ENCODE measurements at places on chromosomes 7 and 10. TPM values are rescaled to one million over a fixed set of nuclear protein-coding genes. Genes with fewer than 3 reads are reported as not detected.

GRCh38 chr10:110808123-110808522, 63.6 kb upstream of the PDCD4 start:
- DNase-seq, result no peak

- DNase-seq, result no peak
Measured at GRCh38 chr10:111545861-111546605, 469.2 kb downstream of the ADRA2A start.

DNA sequence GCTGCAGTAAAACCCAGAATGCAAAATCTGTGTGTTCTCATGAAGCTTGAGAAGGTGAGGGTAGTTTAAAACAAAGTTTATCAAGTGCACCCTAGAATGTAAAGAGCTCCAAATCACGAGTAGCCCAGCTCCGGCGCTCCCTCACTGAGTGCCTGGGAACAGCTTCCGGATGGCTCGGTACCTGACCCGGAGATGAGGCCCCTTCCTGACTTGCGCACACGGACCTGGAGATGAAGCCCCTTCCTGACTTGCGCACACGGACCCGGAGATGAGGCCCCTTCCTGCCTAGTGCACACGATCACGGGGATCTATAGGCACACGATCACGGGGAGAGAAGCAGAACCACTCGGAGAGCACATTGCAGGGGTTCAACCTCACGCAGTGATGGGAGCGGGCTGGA, 322.1 kb upstream of the RNF32 start:
- no peak for DNase-seq

- no peak for DNase-seq
Measured at GRCh38 chr7:66359656-66360211, 154.6 kb downstream of the TPST1 start.

- DNase-seq, result peak; percentile 56
Measured at GRCh38 chr10:12531305-12532220, 182.2 kb downstream of the CAMK1D start.

DNA sequence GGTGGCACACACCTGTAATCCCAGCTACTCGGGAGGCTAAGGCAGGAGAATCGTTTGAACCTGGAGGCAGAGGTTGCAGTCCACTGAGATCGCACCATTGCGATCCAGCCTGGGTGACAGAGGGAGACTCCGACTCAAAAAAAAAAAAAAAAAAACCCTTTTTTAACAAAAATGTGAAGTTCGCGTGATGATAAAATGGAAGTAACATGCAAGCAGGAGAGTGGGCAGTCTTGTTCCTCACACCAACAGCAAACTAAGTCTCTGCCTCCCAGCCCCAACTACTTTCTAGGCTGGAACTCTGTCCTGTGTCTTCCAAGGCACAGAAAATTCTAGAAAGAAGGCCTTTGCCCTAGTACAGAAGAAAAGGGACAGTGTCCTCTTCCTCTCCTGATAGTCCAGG, 11.3 kb downstream of the PIK3AP1 start:
- no peak for DNase-seq

DNA sequence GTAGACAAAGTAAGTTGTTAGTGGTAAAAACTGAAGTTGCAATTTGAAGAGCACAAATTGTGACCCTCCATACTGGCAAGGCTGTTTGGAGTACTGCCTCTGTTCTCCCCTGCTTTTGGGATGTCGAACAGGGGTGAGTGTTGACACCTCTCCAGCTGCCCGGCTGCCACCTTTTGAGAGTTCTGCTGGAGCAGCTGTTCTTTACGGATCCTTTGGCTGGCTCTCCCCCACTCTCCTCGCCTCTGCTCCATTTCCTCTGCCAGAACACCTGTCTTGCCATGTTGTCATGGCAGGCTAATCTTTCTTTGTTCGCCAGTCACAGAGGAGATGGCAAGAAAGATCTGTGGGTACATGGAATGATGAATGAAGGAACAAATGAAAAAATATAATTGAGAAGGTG, 34.9 kb downstream of the INSYN2A start:
- no peak for DNase-seq

DNA sequence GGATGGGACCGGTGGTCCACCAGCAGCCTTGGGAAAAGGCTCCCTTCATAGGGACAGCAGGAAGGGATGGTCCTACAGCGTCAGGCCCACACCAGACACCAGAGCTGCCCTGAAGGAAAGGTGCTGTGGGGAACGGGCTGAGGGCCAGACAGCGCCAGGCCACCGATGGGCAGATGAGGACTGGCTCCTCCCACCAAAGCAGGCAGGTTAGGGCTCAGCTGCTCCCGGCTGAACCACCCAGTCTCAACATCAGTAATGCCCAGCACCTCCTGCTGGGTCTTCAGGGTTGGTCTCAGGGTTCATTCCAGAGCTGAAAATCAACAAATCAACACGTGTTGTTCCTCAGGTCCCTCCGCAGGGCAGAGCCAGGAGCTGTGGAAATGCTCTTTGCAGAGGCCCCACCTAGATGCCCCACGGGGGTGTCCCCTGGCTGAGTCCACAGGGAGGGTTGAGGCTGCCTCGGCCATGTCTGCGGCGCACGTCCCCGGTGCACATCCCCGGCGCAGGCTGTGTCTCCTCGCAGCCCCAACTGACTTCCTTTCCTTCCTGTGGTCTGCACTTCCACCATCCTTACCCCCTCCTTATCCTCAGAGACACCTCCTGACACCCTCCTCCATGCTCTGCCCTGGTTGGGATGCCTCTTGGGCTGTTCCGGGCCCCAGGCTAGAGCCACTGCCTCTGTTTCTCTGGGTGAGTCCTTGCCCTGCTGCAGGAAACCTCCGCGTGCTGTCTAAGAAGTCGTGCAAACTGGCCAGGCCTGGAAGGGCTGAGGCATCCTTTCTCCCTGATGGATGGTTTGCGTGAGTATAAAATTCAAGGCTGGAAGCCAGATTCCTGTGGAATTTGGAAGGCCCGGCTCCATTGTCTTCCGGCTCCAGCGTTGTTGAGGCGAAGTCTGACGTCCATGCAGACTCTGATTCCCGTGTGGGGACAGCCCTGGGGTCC, 32.8 kb upstream of the CFAP46 start:
- no peak for DNase-seq

DNA sequence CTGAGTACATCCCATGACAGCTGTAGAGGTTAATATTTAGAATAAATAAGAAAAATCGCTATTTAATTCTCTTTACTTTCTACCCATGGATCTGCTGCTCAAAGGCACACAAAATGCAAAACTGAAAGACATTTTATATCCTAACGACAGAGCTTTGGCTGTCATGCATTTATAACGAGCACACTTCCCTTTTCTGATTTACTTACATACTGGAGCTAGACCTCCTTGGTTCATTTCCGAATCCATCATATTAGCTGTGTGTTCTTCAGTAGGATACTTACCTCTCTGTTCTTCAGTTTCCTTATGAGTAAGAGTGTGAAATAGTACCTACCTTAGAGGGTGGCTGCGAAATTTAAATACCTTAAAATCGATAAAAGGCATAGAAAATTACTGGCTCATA, 10.9 kb downstream of the CALCR start:
- no peak for DNase-seq

DNA sequence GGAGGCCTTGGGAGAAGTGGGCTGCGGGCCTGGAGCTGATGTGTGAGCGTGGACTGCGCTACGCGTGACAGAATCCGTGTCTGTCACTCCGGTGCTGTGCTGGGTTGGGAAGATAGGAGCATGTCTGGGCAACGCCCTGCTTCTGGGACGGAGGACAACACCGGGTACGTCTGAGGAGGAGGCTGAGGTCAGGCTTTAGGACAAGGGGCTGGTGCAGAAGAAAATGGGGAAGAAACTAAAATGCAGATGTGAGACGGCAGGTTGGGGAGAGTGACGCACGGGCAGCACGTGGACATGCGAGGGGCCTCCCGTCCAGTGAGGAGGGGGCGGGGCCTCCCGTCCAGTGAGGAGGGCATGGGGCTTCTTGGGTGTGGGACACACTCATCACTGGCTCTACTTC, 207.4 kb downstream of the DNAJB6 start:
- DNase-seq, result no peak

GRCh38 chr7:37920305-37920848, at the start of gene EPDR1:
TSS of gene EPDR1 (plus strand) at chr7:37920640. CDS start at chr7:37920940, 300 bp downstream.
- peak; percentile 52 for DNase-seq

DNA sequence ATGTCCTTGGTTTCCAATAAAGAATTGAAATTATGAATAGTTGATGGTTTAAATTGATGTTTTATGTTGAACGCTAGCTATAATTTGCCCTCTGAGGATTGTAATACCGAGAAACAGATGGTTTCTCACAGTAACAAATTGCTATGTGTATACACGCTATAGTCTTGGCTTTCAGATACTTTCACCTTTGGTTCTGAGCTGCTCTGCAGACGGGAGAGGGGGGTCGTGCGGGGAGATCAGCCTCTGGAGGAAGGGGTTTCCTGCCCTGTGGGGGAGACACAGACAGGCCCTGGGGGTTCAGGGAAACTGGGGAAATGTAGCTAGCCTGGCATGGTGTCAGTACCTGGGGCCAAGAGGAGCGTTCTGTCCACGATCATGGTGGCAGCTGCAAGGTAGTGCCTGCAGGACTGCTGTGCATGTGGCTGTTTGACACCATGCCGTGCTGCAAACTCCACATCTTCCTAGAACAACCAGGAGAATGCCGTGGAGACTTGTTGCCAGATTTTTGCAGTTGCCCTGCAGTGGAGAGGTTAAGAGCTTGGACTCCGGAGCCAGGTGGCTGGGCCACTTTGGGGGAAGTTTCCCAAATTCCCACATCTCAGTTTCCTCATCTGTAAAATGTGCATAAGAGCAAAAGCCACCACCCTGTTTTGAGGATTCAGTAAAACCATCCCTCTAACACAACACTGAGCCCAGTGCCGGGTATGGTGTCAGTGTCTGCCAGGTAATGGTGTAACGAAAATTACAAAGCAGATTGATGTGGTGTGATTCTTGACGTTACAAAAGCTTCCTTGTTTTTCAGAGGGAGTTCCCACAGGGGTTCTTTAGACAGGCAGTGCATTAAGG, 167.9 kb downstream of the CUX1 start:
- no peak for DNase-seq

- DNase-seq, result no peak
Measured at GRCh38 chr10:61376908-61377368, 76.2 kb downstream of the TMEM26 start.

DNA sequence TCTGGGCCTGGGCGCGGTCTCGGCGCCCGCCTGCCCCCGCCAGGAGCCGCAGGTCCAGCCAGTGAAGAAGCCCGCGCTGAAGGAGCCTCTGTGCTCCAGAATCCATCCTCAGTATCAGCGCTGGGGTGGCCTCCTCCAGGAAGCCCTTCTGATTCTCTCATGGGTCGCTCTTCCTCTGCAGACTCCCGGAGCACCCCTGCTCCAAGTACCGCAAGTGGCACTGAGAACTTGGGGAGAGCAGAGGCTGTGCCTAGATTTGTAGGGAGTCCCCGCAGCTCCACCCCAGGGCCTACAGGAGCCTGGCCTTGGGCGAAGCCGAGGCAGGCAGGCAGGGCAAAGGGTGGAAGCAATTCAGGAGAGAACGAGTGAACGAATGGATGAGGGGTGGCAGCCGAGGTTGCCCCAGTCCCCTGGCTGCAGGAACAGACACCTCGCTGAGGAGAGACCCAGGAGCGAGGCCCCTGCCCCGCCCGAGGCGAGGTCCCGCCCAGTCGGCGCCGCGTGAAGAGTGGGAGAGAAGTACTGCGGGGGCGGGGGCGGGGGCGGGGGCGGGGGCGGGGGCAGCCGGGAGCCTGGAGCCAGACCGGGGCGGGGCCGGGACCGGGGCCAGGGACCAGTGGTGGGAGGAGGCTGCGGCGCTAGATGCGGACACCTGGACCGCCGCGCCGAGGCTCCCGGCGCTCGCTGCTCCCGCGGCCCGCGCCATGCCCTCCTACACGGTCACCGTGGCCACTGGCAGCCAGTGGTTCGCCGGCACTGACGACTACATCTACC, at the start of gene ALOX5:
Gene ALOX5 (plus strand): TSS at position 641 of the 774 bp plus-strand sequence. CDS start 64 bp downstream, at position 705.
- DNase-seq, result peak; percentile 58

- no peak for DNase-seq
Measured at GRCh38 chr10:1074052-1074747, 18.0 kb downstream of the WDR37 start.

GRCh38 chr7:37218956-37219355, 229.7 kb downstream of the ELMO1 start:
- DNase-seq, result no peak

- DNase-seq, result no peak
Measured at GRCh38 chr10:23870651-23871610, 338.0 kb upstream of the KIAA1217 start.

DNA sequence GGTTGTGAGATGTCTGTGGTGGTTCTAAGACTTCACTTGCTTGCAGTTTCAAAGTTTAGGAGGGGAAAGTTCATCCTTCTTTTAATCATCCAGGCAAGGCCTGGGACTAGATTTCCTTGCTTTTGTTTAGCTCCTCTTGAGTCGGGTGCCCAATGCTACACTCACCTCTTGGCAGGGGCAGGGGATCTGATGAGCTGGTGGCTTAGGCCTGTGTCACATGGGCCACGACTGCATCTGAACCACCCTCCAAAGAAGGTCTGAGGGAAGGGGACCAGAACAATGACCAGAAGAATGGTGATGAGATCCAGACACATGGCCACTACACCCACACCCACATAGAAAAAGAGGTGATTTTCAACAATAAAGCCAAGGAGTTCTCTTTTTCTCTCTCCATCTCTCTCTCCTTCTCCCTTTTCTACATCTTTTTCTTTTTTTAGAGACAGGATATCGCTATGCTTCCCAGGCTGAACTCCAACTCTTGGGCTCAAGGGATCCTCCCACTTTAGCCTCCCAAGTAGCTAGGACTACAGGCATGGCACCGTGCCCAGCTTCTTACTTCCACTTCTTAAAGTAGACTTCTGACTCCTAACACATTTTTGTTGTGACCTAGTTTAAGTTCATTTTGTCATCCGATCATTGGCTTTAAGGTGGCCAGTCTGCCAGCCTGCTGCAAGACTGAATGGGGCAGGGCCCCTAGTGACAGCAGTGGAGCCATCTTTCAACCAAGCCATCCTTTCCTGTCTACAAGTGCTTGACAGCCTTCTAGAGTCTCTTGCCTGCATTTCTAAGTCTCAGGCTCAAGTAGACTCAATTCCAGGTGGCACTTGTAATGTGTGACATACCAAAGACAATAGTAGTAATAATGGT, 350.9 kb downstream of the RNLS start:
- DNase-seq, result peak; percentile 43

GRCh38 chr7:65872776-65873581, at the start of gene VKORC1L1:
TSS of gene VKORC1L1 (plus strand) at chr7:65873074. CDS start at chr7:65873372, 298 bp downstream.
- peak; percentile 96 for DNase-seq

DNA sequence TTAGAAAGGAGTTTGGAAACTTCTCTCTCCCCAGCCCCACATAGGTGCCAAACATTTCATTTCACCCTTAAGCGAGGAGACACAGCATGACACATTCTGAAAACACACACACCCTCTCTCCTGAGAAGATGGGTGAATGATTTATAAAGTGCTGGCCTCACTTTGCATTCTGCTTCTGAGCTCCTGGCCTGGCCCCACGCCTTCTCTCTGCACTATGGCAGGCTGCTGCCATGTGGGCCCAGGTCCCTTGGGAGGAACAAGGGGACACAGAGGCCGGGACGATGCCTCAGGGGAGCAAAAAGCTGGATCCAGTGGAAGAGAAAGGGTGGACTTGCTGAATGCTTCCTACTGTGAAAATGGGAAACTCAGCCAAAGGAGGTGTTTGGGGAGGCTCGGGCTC, 56.0 kb downstream of the CPXM2 start:
- no peak for DNase-seq

- DNase-seq, result no peak
Measured at GRCh38 chr7:121531175-121532070, 135.3 kb upstream of the FAM3C start.

FRAT1 gene
- 9.4 TPM for total RNA-seq

WNT2 gene
- total RNA-seq, result not detected

ADIRF gene
- total RNA-seq, result 25.4 TPM

RPEL1 gene
- 0.09 TPM for total RNA-seq

ZNF804B gene
- total RNA-seq, result not detected

ITGA8 gene
- total RNA-seq, result 2.4 TPM

SLC18A3 gene
- 0.20 TPM for total RNA-seq

SPACDR gene
- total RNA-seq, result 1.2 TPM

SFRP5 gene
- total RNA-seq, result 584 TPM

BEND7 gene
- 43.5 TPM for total RNA-seq

KNDC1 gene
- total RNA-seq, result 5.2 TPM

Measured in mucosa of gallbladder (tissue), 1 donor.